ENCODE measurements at places on chromosomes 3 and 15.

DNA sequence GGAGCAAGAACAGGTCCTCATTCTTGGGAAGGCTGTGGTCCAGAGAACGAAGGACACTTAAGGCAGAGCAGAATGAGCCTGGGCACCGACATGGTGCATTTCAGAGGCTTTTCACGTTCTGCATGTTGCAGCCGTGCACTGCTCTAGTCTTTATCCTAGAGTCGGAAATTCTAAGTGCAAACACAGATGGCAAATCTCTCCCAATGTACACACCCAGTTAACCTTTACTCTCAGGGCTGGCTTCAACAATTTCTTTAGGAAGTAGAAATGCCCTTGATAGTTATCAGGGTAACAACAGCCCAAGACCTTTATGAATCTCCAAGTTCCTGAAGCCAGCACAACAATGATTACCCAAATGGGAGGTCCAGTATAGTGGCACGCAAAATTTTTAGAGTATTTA lies 39.1 kb upstream of the LRTM1 start:
- H3K4me1 ChIP-seq: peaks cover 19% of the 10 kb centered on the region
- no peak overlapping the region for H3K4me3 ChIP-seq
- DNase-seq: no peak
- H3K27ac ChIP-seq: no peak overlapping the region
- H3K36me3 ChIP-seq: no peaks in the 10 kb centered on the region

DNA sequence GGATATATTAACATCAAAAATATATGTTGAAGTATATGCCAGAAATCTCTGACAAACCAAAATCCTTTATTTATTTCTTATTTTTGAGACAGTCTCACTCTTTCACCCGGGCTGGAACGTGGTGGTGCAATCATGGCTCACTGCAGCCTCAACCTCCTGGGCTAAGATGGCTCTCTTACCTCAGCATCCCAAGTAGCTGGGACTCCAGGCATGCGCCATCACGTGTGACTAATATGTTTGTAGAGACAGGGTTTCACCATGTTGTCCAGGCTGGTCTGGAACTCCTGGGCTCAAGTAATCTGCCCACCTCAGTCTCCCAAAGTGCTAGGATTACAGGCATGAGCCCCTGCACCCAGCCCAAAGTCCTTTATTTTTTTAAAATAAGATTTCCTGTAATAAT lies 11.9 kb downstream of the FAIM start:
- no peak for DNase-seq
- peaks cover 5% of the 10 kb centered on the region for H3K36me3 ChIP-seq
- no peak overlapping the region for H3K4me3 ChIP-seq

- no peaks in the 10 kb centered on the region for H3K27me3 ChIP-seq
- H3K4me3 ChIP-seq: no peak overlapping the region
- H3K4me1 ChIP-seq: no peaks in the 10 kb centered on the region
- H3K36me3 ChIP-seq: no peaks in the 10 kb centered on the region
Measured at GRCh38 chr3:106957029-106957428, 420.2 kb upstream of the CCDC54 start.

DNA sequence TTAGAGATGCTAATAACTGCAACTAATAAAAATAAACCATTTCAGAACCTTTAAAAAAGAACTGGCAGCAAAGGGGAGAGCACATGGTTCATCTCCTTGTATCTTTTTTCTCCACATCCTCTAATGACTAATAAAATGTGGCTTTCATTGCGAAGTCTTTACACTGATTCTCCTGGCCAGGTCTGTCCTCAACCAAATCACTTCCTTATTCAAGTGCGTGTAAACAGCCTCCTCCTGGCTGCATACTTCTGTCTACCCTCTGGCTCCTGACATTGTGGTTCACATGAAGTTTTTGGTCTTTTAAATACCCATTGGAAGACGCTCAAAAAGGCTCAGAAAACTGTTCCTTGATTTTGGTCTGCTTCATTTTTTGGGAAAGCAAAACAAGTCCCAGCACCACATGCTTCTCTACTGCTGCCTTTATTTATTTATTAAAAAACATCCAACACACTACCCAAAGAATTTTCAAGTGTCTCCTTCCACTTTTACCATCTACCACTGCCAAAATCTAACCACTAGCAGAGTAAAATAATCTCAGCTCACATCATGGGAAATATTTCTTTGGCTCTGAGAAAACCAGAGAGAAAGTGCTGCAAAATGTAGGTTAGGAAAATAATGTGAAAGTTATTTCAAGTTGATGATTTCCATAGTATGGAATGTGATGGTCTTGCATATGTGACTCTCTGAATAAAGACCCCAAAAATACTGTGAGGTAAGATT lies 85.1 kb downstream of the EFL1 start:
- peak overlapping the region; percentile 62 for H3K27ac ChIP-seq
- H3K27me3 ChIP-seq: no peaks in the 10 kb centered on the region
- DNase-seq: no peak
- H3K36me3 ChIP-seq: no peaks in the 10 kb centered on the region
- H3K4me3 ChIP-seq: no peak overlapping the region
- H3K4me1 ChIP-seq: peaks cover 23% of the 10 kb centered on the region

DNA sequence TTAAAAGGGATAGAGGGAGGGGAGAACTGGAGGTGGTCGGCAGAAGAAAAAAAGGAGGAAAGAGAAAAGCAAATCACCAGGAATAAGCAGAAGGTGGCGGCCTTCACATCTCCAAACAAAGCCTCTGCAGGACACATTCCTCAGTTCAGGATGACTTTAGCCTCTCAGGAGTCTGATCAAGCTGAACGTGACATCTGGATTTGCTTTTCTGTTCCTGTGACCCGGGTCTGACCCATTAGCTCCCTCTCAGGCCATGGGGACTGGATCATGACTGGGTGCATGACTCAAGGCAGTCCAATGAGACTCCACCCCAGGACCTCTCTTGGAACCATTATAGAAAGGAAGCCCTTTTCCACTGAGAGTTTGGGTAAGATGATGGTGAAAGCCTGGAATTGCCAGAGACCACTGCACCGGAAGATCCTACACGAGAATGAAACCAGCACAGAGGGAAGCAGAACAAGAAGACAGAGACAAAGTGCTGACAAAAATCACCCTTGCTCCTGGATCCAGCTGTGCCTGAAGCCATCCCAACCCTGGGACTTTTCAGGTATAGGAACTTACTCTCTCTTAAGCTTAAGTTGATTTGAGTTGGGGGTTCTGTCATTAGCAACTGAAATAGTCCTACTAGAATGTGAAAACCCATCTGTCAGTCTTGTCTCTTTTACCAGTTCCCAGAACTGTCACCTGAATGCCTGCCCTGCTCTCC lies 45.4 kb upstream of the RAD18 start:
- H3K27ac ChIP-seq: no peak overlapping the region
- no peaks in the 10 kb centered on the region for H3K27me3 ChIP-seq
- H3K4me1 ChIP-seq: no peaks in the 10 kb centered on the region
- H3K36me3 ChIP-seq: no peaks in the 10 kb centered on the region
- no peak for DNase-seq
- no peak overlapping the region for H3K4me3 ChIP-seq

DNA sequence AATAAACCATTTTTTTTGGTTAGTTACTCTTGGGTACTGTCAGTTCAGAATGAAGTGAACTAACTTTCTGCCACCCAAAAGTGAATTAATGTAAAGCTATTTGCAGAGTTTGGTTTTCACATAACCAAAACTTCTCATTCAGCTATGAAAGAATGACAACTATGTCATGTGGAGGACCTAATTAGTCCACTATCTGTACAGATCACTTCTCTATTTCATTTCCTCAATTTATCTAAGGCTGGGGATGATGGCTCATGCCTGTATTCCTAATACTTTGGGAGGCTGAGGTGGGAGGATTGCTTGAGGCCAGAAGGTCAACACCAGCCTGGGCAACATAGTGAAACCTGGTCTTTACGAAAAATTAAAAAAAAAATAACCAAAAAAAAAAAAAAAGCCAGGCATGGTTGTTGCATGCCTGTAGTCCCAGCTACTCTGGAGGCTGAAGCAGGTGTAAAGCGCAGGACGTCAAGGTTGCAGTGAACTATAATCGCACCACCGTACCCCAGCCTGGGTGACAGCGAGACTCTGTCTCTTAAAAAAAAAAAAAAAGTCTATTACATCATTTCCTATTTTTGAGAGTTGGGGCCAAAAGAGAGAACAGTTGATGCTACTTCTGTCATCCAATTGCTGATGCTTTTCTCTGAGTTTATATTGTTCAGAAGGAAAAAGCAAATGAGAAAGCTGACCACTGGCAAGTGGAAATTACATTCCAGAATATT lies 8.7 kb downstream of the HYPK start:
- no peaks in the 10 kb centered on the region for H3K4me1 ChIP-seq
- H3K36me3 ChIP-seq: peaks cover 96% of the 10 kb centered on the region
- no peaks in the 10 kb centered on the region for H3K27me3 ChIP-seq
- DNase-seq: no peak
- no peak overlapping the region for H3K27ac ChIP-seq
- H3K4me3 ChIP-seq: no peak overlapping the region

DNA sequence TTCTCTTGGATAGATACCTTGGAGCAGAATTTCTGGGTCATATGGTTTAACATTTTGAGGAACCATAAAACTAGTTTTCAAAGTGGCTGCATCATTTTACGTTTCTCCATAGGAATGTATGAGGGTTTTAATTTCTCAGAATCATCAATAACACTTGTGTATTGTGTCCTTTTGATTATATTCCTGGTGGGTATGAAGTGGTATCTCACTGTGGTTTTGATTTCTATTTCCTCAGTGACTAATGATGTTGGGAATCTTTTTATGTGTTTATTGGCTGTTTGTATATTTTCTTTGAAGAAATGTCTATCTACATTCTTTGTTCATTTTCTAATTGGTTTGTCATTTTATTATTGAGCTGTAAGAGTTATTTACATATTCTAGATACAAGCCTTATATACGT lies 28.8 kb downstream of the CDIN1 start:
- no peak overlapping the region for H3K27ac ChIP-seq
- no peaks in the 10 kb centered on the region for H3K27me3 ChIP-seq
- DNase-seq: peak; percentile 24
- H3K4me1 ChIP-seq: peaks cover 21% of the 10 kb centered on the region

Measured in SJSA1 (cell line).